ENCODE measurements at places on chromosomes 6 and 20.

DNA sequence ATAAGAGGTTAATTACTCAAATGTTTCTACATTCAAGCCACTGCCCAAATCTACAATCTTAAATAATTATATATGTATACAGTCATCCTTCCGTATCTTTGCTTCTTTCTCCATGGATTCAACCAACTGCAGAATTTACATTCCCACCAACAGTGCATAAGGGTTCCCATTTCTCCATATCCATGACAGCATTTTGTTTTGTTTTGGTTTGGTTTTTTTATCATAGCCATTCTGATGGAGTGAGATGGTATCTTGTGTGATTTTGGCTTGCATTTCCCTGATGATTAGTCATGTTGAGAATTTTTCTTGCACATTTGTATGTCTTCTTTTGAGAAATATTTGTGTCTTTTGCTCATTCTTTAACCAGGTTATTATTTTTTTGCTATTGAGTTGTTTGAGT, 198.5 kb downstream of the C6orf118 start:
- no peak for DNase-seq

DNA sequence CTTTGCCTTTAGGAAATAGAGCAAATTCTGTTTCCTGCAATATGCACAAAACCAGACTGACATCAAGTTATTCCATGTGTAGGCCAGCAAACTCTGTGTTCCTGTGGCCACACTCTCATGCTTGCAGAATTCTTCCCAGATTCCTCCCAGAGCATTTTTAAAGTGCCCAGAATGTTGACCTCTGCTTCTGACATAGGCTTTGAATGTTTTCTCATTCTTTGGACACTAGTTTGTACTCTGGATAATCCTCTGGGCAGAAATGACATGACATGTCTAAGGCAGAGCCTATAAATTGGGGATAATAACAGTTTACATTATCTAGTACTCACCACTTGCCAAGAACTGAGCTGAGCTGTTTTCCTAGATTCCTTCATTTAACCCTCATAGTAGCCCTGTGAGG, 9.2 kb upstream of the EFHC1 start:
- DNase-seq: no peak

- no peak for DNase-seq
Measured at GRCh38 chr20:60467771-60468170, 509.5 kb downstream of the CDH26 start.

GRCh38 chr6:100491952-100492670, 27.4 kb upstream of the SIM1 start:
- DNase-seq: no peak

- DNase-seq: no peak
Measured at GRCh38 chr20:4711511-4711910, 10.2 kb upstream of the PRND start.

DNA sequence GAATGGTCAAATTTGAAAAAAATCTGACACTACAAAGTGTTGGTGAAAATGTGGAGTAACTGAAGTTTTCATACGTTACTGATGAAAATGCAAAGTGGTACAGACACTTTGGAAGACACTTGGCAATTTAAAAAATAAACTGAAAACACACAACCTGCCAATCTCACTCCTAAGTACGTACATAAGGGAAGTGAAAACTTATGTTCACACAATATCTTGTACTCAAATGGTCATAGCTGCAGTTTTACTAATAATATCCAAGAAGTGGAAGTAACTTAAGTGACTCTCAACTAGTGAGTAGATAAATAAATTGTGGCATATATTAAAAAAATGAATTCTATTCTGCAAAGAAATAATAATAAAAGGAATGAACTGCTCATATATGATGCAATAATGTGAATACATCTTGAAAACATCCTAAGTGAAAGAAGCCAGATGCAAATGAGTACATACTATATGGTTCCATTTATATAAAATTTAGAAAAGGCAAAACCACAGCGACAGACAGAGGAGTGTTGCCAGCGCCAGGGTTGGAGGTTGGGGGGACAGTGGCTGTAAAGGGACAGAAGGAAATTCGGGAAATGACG, 198.2 kb downstream of the ERMARD start:
- no peak for DNase-seq

DNA sequence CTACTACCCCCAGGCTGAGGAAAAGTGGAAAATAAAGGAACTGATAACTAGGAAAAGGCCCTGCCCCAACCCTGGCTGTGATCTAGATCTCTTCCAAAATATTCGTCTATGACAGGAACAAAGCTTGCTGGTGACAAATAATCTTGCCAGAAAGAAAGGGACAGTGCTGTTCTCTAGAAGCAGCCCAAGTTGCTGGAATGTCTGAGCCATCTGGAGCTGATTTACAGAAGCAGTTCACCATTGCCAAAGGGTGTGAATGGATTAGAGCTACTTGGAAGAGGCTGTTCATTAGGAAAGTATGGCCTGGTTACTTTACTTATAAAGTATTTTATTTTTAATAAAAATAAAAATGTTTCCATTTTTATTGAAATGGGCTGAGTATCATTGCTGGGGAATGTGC, 146.3 kb downstream of the EPM2A start:
- no peak for DNase-seq

DNA sequence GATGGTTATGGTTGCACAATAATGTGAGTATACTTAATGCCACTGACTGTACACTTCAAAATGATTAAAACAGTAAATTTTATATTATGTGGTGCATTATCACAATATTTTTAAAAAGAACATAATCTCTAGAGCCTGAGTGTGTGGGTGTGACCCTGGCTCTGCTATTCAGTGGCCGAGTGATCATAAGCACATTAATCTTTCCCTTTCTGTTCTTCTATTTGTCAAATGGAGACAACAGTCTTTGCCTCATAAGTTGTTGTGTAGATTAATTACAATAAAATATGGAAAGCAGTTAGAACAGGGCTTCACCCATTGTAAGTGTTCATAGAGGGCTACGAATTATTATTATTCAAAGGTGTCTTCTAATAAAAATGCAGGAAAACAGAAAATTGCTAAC, 548.6 kb downstream of the HTR1B start:
- no peak for DNase-seq

- DNase-seq: no peak
Measured at GRCh38 chr6:36829919-36830544, 9.2 kb downstream of the CPNE5 start.

- DNase-seq: no peak
Measured at GRCh38 chr20:60087563-60088105, 129.4 kb downstream of the CDH26 start.

- no peak for DNase-seq
Measured at GRCh38 chr20:29306390-29307072, 1950.9 kb upstream of the DEFB115 start.

DNA sequence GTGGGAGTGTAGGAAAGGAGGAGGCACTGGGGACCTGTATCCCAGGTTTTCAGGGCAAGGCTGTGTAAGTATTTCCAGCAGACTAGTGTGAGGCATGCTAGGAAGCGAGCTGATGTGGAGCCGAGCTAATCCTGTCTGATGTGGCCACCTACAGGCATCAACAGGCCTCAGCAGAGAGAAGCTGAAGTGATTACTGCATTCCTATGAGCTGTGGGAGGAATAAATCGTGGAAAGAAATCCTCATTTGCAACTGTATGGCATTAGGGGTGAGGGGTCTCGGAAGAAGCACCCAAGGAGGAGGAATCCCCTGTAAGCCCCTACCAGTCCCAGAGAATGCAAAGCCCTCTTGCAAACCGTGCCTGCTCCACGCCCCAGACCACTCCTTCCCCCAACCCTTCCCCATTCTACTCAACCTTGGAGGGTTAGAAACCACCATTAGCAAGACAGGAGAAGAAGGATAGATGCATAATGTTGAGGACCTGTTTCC, 41.6 kb downstream of the C6orf15 start:
- peak; percentile 69 for DNase-seq

- DNase-seq: no peak
Measured at GRCh38 chr6:42400886-42401612, 50.7 kb downstream of the TRERF1 start.

DNA sequence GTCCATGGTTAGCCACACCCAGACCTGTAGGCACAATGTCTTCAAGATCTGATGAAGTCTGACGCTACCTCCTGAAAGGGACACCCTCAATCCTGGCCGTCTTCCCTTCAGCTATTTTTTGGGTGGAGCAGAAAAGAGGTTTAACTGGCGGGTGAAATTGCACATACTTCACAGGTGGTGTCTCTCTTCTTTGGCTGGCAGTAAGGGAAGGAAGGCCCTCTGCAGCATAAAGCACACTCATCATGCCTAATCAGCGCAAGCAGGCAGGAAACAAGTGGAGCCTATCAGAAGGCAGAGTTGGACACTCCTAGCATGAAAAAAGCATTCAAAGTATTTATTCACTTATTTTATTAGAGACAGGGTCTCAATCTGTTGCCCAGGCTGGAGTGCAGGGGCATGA, 32.9 kb downstream of the PNLDC1 start:
- DNase-seq: no peak

- DNase-seq: peak; percentile 60
Measured at GRCh38 chr6:53044071-53044470, 21.1 kb upstream of the FBXO9 start.

- DNase-seq: no peak
Measured at GRCh38 chr20:50541606-50542041, 31.4 kb downstream of the PTPN1 start.

DNA sequence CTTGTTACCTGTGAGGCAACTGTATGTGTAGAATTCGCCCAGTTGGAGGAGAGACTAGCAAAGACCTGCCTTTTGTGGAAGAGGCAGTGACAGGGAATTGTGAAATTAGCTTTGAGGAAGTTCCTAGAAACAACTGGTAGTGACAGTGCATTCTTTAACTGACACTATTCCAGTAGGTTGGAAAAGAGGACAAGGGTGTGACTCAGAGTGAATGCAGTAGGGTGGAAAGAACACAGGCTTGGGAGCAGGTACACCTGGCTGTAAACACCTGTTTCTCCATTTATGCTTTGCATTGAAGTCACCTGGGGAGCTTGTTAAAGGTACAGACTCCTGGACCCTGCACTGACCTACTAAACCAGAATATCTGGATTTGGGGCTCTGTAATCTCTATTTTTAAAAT, 295.7 kb downstream of the PHACTR1 start:
- DNase-seq: no peak

GRCh38 chr6:145070791-145071190, 664.5 kb downstream of the EPM2A start:
- no peak for DNase-seq

DNA sequence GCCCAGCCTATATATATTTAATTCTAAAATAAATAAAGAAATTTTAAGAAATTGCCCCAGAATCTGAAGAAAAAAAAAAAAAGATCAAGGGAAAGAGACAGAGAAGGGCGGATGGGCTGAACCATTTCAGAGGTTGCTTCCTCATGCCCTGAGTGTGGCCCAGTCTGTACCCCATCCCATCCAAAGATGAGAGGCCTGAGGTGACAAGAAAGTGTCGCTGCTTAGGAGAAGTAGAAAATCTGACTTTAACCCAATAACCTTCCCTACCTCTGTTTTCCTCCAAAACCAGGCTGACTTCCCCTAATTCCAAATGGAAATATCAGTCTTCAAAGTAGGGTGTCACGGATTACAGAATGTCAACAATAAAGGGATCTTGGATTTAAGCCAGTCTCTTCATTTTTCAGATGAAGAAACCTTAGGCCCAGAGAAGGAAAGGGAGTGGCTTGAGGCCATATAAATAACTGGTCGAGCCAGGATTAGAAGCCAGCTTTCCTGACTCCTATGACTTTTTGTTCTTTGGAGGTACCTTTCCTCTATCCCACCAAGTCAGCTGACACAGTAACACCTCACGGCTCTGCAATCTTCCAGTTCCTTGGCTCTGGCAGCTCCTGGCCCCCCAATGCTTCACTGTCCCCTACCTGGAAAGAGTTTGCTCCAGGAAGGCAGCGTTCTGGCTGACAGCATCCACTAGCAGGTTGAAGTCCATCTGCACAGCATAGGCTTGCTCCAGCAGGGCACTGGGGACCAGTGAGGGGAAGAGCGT, 10.1 kb downstream of the GSS start:
- DNase-seq: no peak

GRCh38 chr6:139763468-139764210, 389.2 kb upstream of the CITED2 start:
- peak; percentile 16 for DNase-seq

GRCh38 chr20:46022411-46023147, 6.4 kb upstream of the SLC12A5 start:
- DNase-seq: no peak

GRCh38 chr6:32129297-32130088, 595 bp downstream of the FKBPL start:
- no peak for DNase-seq

- DNase-seq: no peak
Measured at GRCh38 chr20:51185277-51185676, 162.4 kb upstream of the KCNG1 start.

- no peak for DNase-seq
Measured at GRCh38 chr6:36025260-36025931, 955 bp upstream of the SLC26A8 start.

DNA sequence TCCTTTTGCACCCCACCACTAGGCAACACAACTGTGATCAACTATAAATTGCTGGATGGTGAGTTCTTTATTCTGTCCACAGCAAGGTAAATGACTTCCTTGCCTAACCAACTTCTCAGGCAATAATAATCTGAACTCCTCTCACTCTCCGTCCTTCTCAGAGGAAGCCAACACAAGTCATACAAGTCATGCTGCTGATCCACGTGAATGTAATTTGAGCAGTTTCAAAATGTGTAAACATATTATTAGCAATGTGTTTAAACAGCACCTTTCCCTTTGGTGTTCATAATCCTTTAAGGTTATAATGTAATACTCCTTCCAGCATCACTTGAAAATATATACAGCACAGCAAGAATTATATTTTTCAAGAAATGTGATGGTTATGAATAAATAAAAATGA, 127.9 kb downstream of the QRSL1 start:
- DNase-seq: no peak

- DNase-seq: no peak
Measured at GRCh38 chr20:49169547-49169946, 18.6 kb downstream of the STAU1 start.

GRCh38 chr6:20098267-20098876, 113.9 kb downstream of the MBOAT1 start:
- no peak for DNase-seq

- DNase-seq: peak; percentile 73
Measured at GRCh38 chr20:44166477-44166876, 20.5 kb downstream of the JPH2 start.

GRCh38 chr6:28776269-28777146, 147.3 kb downstream of the TRIM27 start:
- DNase-seq: no peak

DNA sequence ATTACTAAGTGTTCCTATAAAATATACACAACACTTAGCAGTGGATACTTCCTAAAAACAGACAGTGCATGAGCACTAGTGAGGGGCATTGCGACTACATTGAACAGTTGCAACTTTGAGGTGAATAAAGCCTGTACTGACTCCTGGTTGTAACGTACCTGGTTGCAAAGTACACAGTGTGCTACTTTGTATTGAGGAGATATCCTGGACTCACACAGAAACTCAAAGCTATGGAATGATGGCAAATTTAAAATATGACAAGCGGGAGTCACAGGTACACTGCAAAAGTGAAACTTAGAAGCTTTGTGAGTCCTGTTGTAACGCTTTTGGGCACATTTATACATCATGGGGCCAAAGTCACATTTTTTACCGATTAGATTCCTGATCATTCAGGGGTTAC, 55.6 kb upstream of the HLA-A start:
- DNase-seq: no peak

Measured in RCC 7860 (cell line).